ENCODE measurements at places on chromosomes 6 and 20.
A peak's percentile ranks its signal among the peaks of the same experiment; 100 is the strongest.

- DNase-seq: no peak
These were observed 712.9 kb upstream of the MAP3K7 start for GRCh38 chr6:91299544-91300491.

- DNase-seq: no peak
These were observed 5.1 kb downstream of the BACH2 start for GRCh38 chr6:90291565-90291964.

- peak; percentile 83 for DNase-seq
These were observed 44.6 kb downstream of the SYNJ2 start for GRCh38 chr6:158026054-158026900.

GRCh38 chr6:42505385-42505718 is 53.6 kb upstream of the TRERF1 start:
- no peak for DNase-seq

DNA sequence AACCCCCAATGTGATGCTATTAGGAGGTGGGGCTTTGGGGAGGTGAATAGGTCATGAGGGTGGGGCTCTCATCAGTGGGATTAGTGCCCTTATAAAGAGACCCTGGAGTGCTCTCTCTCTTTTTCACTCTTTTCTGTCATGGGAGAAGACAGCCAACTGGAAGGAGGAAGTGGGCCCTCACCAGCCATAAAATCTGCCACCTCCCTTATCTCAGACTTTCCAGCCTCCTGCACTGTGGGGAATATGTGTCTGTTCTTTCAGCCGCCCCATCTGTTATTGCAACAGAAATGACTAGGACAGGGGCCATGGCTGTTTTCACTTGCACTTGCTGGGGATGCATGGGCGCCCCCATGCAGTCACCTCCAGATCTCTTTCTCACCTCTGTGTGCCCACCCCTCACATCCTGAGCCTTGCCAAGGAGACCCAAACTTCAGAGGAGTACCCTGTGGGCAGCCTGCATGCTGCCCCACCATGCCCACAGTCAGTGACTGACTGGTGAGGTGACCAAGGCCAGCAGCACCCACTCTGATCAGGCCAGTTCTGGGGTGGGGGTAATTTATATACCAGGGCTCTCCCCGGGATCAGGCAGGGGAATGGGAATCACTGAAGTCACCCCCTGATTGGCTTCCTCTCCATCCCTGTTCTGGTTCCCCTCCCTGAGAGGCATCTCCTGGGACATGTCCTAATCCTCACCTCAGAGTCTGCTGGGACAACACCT is 118.4 kb downstream of the ANKRD60 start:
- no peak for DNase-seq

DNA sequence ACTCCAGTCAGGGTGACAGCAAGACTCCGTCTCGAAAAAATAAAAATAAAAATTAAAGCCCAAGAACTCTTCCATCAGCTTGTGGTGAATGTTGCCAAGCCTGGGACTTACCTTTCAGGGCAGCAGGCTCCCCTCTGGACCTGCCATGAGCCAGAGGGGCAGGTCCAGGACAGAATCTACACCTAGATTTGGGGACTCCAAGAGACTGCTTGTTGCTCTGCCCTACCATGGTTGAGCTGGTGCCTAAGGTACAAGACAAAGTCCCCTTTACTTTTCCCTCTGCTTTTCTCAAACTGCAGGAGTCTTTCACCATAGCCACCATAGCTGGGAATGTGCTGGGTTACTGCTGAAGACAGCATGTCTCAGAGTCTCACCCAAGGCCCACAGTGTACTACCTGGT is 9.2 kb downstream of the C6orf15 start:
- DNase-seq: no peak

- no peak for DNase-seq
These were observed 307.9 kb upstream of the POU3F2 start for GRCh38 chr6:98526465-98526864.

- DNase-seq: no peak
These were observed 24.6 kb downstream of the RAMACL start for GRCh38 chr6:166561771-166562359.

DNA sequence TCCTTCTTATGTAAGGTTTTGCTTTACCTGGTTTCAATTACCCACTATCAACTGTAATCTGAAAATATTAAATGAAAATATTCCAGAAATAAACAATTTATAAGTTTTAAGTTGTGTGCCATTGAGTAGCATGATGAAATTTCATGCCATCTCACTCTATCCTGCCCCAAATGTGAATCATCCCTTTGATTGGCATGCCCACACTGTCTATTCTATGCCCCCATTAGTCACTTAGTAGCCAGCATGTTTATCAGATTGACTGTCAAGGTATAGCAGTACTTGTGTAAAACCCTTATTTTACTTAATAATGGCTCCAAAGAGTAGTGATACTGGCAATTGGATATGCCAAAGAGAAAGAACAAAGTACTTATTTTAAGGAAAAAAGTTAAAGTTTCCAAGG is 403.8 kb downstream of the ADGRB3 start:
- no peak for DNase-seq

GRCh38 chr6:47669684-47670513 is 28.5 kb upstream of the ADGRF4 start:
- DNase-seq: no peak

- no peak for DNase-seq
These were observed 28.5 kb upstream of the DST start for GRCh38 chr6:56671160-56671559.

GRCh38 chr20:37584238-37584807 is 56.6 kb upstream of the BLCAP start:
- DNase-seq: no peak

DNA sequence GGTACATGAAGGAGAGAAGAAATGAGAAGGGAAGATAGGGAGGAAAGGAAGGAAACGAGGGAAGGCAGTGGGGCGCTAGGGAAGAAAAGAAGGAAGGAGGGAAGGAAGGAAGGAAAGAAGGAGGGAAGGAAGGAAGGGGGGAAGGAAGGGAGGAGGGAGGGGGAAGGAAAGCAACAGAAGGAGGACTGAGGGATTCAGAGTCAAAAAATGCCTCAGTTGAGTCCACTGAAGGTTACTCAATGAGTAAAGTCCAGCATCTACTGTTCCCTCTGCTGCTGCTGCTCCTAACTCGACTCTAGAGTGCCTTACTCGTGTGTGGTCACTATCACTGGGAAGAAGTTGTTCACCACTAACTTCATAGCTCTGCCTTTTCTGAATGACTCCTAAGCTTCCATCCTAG is 33.8 kb downstream of the PHACTR1 start:
- DNase-seq: no peak

GRCh38 chr20:23086056-23086566 is at the start of gene CD93:
TSS of gene CD93 (minus strand) at chr20:23086324. CDS start at chr20:23086192, 132 bp downstream.
- DNase-seq: peak; percentile 27

GRCh38 chr20:43571310-43571709 is 12.5 kb downstream of the SGK2 start:
- DNase-seq: no peak

DNA sequence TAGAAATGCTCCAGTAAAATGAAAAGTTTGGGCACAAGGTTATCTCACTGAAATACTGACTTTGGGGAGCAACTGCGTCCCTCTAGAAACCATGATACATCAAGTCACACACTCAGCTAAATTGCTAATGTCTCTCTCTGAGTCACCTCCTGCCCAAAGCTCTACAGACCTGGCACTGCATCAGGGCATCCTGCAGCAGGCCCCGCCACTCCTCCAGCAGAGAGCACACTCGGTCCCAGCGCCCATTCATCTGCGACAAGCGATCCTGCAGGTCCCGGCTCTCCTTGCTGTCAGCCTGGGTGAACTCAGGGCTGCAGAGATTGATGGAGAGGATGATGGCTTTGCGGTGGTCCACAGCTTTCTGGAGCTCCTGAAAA is 329.0 kb downstream of the ESR1 start:
- DNase-seq: no peak

DNA sequence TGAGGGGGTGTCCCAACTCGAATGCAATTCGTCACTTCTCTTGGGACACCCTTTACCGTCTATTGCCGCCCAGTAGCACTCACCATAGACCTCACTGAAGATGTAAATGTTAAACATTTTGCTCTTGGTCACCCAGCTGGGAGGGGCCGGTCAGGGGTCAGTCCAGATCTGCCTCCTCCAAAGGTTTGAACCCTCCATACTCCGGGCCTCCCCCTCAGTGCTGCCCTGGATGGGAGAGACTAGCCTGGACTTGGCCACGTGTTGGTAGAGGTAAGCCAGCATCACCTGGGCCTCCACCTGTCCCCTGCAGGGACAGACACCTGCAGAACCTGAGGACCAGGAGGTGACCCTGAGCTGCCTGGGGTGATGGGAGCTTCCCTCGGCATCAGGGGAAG is 5.0 kb upstream of the MYT1 start:
- no peak for DNase-seq

DNA sequence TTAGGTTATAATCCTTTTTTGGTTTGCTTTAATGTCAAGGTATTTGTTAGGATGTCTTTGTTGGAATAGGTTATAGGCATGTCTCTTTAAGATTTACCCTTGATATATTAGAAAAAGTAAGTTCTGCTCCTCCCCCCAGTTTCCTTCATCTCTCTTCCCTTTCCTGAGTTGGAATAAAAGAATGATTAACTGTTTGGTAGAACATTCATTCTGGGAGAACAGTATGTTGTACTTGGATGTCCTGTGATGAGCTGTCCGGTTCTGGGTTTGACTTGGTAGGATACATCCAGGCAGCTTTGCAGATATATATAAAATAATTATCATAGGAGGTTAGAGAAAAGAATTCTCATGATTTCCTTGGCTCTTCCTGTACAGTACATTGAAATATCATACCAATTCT is 199.6 kb upstream of the RREB1 start:
- DNase-seq: no peak

GRCh38 chr6:135667691-135668455 is 170.3 kb upstream of the AHI1 start:
- DNase-seq: no peak

DNA sequence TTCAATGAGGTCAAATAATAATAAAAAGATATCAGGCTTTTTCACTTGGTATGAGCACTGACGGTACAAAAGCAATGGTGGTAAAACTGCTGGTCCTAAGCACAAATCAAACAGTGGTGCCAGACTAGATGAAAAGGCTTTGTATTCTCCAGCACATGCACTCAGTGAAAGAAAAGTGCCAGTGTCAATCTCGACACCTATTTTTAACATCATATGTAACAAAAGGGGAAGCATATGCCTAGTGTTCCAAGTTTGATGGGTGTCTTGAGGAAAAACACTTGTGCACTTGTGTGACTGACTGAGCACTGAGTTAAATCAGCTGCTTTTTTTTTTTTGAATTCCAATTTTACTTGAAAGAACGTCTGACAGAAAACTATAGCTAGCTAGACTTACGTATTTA is 27.3 kb downstream of the MED23 start:
- no peak for DNase-seq

DNA sequence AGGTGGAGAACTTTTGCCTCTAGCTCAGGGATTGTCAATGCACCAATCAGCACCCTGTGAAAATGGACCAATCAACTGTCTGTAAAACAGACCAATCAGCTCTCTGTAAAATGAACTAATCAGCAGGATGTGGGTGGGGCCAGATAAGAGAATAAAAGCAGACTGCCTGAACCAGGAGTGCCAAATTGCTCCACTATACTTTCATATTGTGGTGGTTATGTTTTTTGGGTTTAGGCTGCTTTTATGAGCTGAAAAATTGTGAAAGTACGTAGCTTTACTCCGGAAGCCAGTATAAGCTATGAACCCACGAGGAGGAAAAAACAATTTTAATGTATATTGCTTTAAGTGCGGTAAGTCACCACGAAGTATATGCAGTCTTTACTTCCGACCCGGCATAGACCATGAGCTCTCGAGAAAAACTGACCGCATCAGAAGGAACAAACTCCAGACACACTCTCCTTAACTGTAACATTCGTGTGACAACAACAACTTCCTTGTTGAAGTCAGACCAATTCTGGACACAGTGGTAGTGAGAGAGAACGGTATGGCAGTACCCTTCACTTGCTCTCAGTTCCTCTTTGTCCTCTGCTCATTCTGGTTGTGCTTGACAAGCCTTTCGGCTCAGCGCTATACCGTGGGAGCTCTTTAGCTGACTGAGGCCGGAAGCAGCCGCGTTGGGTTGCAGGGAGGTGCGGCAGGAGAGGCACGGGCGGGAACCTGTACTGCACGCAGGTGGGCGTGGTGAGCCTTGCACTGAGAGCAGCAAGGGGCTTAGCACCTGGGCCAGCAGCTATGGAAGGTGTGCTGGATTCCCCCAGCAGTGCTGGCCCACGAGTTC is 81.9 kb upstream of the E2F3 start:
- DNase-seq: peak; percentile 78

DNA sequence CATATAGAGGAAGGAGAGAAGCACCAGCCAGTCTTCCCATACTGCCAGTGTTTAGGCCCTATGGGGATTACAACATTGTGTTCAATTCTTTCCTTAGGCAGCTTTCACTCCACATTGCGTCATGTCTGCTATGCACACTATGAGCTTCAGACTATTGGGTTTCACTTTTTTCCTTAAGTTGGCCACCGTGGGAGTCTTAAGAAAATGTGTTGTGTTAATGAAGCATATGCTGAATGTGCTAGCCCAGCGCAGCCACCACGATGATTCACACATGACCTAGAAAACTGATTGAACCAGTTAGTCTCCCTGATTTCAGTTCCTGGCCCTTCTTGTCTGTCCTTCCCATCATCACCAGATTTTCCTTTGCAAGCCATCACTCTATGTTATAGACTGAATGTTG is 21.5 kb downstream of the TUBB2B start:
- DNase-seq: no peak

- DNase-seq: no peak
These were observed 4.5 kb upstream of the TNXB start for GRCh38 chr6:32113386-32114352.

GRCh38 chr20:33927724-33928123 is 66.0 kb upstream of the RALY start:
- DNase-seq: no peak

- DNase-seq: no peak
These were observed 14.5 kb upstream of the SIRPG start for GRCh38 chr20:1671891-1672669.

DNA sequence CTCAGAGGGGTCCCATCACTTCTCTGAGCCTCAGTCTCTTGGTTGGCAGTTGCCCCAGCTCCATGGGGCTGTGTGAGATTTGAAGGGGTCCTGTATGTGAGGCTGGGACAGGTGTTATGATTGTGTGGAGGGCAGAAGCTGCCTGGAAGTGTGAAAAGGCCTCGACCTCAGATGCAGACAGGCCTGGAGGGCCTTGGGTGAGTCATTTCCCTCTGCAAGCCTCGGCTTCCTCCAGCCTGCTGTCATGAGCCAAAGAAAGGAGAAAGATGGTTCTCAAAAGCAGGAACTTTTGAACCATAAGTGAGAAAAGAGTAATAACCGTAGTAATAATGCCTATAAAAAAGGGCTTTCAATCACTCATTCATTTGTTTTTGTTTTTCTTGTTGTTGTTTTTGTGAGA is 37.5 kb downstream of the SNAI1 start:
- DNase-seq: no peak

DNA sequence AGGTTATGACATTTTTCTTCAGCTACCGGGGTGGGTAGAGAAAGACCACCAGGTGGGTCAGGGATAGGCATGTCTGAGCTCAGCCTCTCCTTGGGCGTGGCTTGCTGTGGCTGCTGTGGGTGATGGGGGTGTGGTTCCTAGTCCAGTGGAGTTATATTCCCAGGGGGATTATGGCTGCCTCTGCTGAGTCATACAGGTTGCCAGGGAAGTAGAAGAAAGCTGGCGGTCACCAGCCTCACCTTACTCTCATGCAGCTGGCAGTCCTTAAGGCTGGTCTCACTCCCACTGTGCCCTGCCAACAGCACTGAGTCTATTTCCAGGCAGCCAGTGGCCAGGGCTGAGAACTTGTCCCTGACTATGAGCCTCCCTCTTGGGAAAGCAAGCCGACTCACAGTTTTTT is 130.0 kb downstream of the SCP2D1 start:
- no peak for DNase-seq

Data from activated T-cell treated with anti-CD3 and anti-CD28 coated beads, Interleukin-2, amount 50 U/mL, for 72 hours (primary cell).